ENCODE measurements at places on chromosomes 5 and 9. TPM values are rescaled to one million over a fixed set of nuclear protein-coding genes. Genes with fewer than 3 reads are reported as not detected.

ADGRV1 gene
- not detected for total RNA-seq

TMC1 gene
- total RNA-seq: not detected

PPP1R26 gene
- total RNA-seq: 0.26 TPM

IRF1 gene
- 321 TPM for total RNA-seq

LIX1 gene
- total RNA-seq: not detected

WNK2 gene
- total RNA-seq: 0.38 TPM

OTULINL gene
- total RNA-seq: 37.0 TPM

SPINK5 gene
- total RNA-seq: not detected

IGFBPL1 gene
- total RNA-seq: not detected

OMD gene
- total RNA-seq: not detected

CDC20B gene
- not detected for total RNA-seq
